ENCODE measurements at places on chromosomes 13 and 19.
A peak's percentile ranks its signal among the peaks of the same experiment; 100 is the strongest.

DNA sequence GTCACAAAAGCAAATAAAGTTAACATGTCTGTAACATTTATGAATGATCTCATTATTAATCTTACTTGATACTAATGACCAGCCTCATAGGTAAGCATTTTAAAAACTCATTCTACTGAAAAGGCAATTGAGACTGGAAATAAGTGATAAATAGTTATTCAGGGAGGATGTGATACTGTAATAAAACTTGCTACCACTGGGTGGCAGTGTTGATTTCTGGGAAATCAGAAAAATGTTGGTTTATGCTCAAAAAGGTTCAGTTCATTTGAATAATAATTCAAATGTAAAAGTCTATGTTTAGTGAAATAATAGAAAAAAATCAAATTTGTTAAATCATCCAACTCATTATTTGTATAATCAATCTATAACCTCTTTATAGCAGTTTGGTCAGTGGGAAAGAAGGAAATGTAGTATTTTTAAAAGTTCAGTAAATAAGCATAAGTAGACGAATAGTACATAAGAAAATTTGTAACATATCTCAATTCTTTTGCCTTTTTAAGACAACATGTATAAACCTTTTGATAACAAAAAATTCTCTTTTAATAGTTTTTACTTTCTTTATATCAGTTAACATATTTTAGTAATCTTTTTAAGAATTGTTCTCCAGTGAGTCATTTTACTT is 9.6 kb downstream of the ABHD13 start:
- DNase-seq, result no peak

DNA sequence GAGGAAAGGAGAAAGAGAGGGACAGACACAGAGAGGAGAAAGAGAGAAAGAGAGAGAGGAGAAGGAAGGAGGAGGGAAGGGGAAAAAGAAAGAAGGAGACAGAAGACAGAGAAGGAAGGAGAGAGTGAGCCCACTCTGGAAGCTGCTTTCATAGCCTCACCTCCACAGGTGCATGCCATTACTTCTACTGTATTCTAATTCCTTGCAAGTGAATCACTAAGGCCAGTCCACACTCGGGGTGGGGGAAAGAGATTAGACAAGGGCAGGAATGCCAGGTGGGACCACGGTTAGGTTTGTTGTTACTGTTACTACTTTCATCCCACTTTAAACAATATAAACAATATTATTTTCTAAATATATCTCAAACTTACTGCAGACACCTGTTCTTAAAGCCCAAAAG is 684.5 kb upstream of the ARGLU1 start:
- DNase-seq, result no peak

- DNase-seq, result no peak
Measured at GRCh38 chr19:15259907-15260306, 27.7 kb upstream of the EPHX3 start.

- DNase-seq, result peak; percentile 42
Measured at GRCh38 chr19:1312767-1313694, 27.4 kb downstream of the EFNA2 start.
